Midbrain (tissue), 1 donor: ENCODE measurements at places on chromosomes 3 and 15.

- no peak for DNase-seq
Measured at GRCh38 chr3:144350125-144350524, 378.5 kb downstream of the DIPK2A start.

DNA sequence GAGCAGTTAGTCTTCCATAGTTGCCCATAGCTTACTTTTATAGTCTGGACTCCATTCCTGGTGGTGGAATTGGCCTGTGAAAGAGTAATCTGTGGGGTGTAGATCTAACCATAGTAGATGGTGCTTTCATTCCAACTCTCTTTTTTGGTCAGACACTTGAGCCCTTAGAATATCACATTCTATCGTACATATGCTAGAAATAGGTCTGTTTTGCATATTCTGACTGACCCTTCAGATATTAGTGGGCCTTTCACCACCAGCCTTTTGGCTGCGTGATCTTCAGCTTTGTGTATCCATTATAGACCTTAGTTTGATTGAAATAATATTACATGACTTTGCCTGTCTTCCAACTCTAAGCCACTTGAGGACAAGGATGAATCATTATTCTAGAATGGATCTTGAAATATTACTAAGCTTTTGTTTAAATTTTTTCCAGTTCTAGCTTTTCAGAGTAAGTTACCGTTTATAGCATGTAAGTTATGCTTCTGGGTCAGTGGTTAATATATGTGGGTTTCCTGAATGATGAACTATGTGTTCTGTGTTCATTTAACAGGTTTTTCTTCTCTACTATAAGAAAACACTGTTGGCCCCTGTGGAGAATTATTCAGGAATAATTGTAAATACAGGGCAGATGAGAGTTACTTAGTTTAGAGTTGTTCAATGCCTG, 8.7 kb downstream of the RAB7A start:
- DNase-seq = no peak

DNA sequence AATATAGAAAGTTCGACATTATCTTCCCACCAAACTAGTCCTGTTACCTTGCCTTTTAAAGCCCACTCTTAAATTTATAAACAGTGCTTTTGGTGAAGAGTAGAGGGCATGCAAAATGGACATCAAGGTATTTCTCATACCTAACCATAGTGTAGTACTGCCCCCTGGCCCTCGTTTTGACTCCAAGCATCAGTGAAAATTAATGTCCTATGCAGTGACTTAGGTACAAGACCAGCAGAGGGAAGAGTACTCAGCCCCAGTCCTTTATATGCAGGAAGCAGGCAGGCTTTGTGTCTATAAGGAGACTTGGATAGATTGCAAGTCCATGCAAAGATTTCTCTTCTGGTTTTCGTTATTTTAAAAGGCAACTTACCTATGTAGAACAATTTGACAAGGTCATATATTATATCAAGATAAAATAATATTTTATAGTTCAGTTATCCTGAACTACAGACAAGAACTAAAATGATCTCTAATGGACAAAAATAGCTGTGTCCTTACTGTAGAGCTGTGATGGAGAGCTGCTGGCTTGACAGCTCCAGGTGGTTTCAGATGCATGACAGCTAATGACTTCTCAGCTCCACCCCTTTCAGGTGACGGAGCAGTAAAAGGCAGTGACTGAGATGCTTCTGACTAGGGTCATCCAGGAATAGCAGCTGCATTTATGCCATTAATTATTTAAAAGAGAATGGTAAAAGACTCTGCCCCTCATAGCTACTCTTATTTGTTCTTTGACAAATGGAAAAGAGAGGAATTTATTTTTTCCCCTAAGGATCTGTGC, 646.1 kb downstream of the SQOR start:
- DNase-seq = no peak

DNA sequence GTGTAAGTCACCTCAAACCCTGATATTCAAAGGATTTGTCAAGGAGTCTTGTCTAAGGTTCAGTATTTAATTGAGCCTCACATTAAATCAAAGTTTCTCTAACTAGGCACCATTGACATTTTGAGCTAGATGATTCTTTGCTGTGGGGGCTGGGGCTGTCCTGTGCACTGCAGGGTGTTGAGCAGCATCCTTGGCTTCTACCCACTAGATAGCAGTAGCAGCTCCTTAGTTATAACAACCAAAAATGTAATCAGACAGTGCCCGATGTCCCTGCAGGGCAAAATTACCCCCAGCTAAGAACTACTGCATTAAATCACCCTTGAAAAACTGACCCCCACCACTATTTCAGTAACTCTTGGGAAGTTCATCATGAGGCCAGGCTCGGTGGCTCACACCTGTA, 17.3 kb upstream of the ATP13A3 start:
- DNase-seq = no peak

DNA sequence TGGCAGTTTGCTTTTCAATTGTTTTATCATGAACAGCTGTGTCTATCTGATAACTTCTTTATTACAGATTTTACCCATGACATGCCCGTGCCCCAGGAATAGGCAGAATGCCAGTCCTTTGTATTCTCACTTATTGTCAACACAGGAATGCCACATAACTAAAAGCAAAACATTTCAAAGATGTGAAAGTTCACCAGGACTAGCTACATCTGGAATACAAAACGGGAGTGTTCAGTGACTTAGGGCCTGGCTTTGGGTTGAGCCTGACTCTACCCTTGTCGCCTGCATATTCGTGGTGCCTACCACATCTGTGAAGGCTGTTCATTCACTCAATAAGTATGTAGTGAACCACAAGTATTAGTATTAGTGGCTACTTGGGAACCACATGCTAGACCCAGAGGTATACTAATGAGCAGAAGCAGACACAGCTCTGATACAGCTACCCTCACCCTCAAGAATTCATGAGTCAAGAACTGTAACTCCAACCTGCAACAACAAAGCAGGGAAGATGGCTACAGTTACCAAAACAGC, 2.9 kb downstream of the TNFSF10 start:
- no peak for DNase-seq

DNA sequence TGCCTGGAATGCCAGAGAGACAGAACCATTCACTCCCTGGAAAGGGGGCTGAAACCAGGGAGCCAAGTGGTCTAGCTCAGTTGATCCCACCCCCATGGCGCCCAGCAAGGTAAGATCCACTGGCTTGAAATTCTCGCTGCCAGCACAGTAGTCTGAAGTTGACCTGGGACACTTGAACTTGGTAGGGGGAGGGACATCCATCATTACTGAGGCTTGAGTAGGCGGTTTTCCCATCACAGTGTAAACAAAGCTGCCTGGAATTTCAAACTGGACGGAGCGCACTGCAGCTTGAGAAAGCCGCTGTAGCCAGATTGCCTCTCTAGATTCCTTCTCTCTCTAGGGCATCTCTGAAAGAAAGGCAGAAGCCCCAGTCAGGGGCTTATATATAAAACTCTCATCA, 310.7 kb upstream of the DPPA4 start:
- DNase-seq = no peak

DNA sequence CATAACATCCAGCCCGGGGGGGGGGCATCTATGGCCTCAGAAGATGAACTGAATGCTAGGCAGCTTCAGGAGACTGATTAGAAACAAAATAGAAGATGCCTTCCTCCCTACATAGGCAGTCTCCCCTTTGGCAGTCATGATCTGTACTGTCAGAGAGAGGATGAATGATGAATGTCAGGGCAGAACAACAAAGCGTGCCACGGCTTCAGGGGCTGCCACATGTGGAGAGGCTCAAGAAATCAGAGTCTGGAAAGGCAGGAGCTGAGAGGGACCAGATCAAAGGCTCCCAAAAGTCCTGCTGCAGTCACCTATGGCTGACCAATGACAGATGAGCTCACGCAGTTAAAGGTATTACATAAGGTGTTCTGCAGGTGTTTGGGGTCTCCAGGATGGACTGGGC, 180.4 kb downstream of the UACA start:
- DNase-seq = no peak

- no peak for DNase-seq
Measured at GRCh38 chr15:49215768-49216739, 46.0 kb downstream of the GALK2 start.

DNA sequence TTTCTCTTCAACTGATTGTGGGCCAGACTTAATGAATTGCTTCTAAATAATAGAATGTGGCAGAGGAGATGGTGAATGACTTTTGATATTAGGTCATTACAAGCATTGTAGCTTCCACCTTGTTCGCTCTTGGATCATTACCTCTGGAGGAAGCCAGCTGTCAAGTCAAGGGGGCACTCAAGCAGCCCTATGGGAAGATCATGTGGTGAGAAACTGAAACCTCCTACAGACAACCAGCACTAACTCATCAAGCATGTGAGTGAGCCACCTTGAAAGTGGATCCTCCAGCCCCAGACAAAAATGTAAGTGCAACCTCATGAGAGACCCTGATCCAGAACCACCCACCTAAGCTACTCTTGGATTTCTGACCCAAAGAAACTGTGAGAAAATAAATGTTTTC, 109.8 kb upstream of the TBC1D5 start:
- no peak for DNase-seq

DNA sequence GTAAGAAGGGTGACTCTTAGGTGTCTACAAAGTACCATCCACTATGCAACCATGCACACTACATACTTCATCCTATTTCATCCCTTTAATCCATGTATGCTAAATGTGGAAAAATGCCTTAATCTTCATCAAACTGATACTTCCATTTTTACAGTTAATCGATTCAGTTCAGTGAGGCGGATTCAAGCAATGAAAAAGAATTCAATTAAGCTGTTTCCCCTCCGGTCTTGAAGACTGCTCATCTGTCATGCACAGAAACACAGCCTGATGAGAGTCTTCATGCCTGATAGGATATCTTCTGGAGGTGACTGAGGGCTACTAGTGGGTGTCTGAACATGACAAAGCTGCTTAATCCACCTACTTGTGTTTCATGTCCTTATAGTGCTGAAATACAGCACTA, 270.6 kb upstream of the ALCAM start:
- no peak for DNase-seq

- no peak for DNase-seq
Measured at GRCh38 chr3:162602619-162603018, 1106.0 kb downstream of the OTOL1 start.
